ENCODE measurements at places on chromosomes 3 and 15.
A peak's percentile ranks its signal among the peaks of the same experiment; 100 is the strongest.

DNA sequence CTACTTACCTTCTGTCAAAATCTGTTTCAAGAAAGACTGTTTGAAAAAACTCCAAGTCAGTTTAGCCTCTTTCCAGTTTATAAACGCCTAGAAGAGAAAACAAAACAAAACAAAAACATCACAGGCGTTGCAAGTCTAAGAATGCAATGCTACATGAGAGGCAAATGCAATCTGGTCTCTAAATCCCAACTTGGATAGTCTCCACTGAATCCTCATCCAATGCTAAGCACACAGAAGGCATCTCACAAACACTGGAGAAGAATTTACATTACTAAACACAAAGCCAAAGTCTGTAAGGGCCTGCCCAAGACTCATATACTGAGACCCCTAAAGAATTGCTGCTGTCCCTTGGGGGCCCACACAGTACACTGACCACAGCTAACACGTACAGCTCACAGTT, 18.4 kb downstream of the RFT1 start:
- DNase-seq = no peak

GRCh38 chr3:141055536-141056445, 4.6 kb downstream of the SPSB4 start:
- no peak for DNase-seq

DNA sequence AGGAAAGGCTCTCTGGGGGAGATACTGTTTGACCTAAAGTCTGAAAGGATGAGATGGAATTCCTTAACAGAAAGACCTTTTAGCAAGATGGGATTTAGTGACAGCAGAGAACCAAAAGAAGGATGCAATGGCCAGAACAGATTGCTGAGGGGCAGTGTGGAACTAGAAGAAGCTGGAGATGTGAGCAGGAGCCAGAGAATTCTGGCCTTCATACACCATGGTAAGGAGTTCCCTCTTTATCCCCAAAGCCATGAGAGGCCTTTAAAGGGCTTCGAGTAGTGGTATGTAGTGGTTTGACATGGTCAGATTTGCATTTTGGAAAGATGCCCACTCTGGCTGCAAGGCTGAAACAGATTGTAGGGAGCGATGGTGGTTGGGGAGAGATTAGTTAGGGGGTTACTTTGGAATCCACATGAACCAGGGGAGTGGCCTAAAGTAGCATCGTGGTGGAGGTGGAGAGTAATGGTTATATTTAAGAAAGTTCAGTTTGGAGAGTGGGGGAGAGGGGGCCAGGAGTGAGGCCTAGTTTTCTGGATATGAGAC, 34.0 kb upstream of the NPHP3 start:
- no peak for DNase-seq

DNA sequence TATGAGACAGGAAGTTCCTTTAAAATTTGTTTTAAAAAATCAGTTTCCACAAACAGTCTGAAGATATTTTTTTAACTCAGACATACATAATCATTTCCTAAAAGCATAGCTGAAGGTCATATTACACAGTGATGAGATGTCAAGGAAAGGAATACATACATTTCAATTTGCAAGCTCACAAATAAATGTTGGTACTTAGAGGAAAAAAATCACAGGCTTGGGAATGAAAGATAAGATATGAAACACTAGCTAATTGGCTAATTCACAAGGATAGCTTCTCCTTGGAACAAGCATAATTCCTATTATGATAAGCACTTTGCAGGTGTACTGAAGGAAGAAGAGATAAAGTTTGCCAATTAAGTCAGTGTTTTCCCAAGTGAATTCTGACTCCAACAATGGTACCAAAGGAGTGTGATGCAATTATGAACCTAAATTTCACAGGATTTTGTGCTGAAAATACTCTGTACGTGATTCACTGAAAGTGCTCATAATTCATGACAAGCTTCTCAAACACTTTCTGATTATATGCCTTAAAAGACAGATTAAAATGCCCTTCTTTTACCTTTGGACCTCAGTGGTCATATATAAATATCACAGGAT, 112.4 kb downstream of the FRMD5 start:
- no peak for DNase-seq

GRCh38 chr3:179083977-179084376, 12.4 kb upstream of the ZMAT3 start:
- DNase-seq = no peak

DNA sequence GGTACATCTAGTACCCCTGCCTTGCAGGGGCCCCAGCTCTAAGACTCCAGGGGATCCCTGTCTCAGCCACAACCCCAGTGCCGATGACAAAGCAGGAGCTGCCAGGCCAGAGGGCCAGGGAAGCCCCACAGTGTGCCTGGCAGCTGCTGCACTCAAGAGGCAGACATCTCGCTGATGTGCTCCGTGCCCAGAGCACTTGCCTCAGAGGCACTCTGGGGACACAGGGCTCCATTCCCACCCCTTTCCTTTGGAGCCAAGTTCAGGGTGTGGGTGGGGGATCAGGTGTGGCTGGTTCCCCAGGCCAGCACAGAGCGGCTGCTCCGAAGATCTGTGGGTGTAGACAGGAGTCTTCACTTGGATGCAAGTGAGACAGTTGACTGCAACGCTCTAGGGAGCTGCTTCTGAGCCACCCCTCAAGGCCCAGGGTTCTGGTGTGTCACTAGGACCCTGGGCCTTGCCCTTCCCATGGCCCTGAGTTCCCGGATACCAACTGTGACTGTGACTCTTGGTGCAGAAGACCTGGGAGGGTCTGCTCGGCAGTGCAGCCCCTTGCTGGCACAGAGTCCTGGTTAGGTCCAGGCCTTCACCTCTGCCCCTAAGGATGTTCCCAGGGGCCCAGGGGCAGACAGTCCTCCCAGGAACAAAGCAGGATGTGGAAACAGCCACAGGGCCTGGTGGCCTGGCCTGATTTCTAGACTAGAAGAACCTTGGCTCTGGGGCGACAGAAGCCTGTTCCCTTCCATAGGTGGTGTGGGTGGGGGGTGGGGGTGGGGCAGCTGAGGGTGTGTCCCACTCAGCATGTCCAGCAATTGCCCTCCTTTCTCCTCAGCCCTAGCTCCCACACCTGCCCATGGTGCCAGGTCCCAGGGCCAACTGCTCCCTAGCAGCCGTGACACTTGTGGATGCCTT, 2.5 kb downstream of the NT5DC2 start:
- DNase-seq = peak; percentile 34

DNA sequence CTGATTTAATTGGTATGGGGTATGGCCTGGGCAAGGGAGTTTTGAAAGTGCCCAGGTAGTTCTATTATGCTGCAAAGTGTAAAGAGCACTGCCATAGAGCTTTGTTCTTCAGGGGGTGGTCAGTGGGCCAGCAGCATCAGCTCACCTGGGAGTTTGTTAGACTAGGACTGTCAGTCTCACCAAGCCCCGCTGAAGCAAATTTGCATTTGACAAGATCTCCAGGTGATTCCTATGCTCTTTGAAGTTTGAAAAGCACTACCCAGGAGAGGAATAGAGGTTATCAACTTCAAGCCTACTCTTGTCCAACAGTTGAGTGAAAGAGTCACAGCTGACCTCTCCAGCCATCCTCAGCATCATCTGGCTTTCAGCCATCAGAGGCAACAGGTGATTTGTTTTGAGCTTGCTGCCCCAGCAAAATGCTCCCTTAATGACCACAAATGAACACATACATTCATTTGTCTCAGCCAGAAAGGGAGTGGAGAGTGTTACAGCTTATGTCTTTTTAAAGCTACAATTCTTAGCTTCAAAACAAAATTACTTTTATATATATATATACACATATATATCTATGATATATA, 8.0 kb downstream of the ZSCAN2 start:
- no peak for DNase-seq

DNA sequence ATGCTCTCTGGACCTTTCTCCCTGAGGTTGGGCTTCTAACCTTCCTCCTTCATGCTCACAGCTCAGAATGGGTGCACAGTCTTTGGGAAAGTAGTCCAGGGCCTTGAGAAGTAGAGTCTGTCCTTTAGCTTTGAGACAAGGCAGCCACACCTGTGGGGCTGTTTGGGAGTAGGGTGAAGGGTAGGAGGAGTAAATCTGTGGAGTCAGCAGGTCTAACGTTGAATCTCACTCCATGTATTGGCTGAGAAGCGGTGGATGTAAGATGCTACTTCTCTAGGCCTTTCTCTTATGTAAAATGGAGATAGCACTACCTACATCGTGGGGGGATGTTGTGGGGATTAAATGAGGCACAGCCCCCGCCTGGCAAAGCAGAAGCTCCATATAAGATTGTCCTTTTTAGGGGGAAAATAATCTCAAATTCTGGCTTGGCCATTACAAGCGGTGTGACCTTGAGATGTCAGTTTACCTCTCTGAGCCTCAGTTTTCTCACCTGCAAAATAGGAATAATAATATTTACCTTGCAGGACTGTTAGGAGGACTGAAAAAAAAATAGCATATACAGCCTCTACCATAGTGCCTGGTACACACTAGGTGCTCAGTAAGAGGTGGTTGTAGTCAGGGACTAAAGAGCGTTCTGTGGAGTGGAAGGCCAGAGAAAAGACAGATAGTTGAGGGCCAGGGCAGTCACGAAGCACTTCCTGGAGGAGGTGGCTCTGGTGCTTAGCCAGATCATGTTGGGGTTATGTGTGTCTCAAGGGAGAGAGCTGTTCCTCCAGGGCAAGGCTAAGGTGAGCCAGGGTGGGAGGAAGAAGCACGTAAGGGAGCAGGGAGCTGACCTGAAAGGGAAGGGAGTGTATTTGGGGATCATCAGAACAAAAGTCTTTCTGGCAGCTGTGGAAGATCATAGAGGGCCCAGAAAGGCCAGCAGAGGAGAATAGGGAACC, 82.8 kb upstream of the MRPS22 start:
- no peak for DNase-seq
